EL (cell line): ENCODE measurements at places on chromosomes 13 and 19.

- DNase-seq, result peak; percentile 60
These were observed 146.6 kb downstream of the RGCC start for GRCh38 chr13:41603917-41604316.

DNA sequence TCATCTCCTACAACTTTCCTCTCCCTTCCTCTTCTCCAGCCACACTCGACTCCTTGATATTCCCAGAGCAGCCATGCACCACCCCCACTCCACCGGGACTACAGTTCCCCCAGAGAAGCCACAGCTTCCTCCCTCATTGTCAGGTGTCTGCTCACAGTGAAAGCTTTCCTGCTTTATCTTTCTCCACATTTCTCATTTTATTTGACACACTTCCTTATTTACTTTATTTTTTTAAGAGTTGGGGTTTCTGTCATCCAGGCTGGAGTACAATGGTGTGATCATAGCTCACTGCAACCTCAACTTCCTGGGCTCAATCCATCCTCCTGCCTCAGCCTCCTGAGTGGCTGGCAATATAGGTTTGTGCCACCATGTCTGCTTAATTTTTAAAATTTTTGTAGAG lies 464.6 kb downstream of the MYO16 start:
- DNase-seq, result no peak

- no peak for DNase-seq
These were observed 20.2 kb downstream of the ATP8A2 start for GRCh38 chr13:25391932-25392331.

GRCh38 chr13:40895227-40896184 lies 106.1 kb downstream of the SLC25A15 start:
- DNase-seq, result no peak

- peak; percentile 41 for DNase-seq
These were observed 93.9 kb downstream of the UBL3 start for GRCh38 chr13:29756506-29756905.

DNA sequence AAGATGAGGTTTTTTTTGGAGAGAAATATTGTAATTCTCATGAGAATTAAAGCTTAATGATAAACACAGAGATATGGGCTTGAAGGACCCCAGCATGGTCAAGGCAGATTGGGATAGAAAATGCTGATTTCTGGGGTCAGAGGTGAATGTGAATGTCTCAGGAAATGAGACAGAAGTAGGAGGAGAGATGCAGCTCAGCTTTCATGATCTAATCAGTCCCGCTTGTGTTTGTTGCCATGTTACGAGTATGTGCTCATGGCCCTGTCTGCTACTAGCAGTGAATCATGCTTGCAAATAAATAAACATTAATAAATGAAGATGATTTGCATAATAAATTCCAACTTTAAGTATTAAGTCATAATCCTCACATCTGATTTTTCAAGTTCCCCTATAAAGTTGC lies 23.0 kb upstream of the NDFIP2 start:
- DNase-seq, result peak; percentile 84

DNA sequence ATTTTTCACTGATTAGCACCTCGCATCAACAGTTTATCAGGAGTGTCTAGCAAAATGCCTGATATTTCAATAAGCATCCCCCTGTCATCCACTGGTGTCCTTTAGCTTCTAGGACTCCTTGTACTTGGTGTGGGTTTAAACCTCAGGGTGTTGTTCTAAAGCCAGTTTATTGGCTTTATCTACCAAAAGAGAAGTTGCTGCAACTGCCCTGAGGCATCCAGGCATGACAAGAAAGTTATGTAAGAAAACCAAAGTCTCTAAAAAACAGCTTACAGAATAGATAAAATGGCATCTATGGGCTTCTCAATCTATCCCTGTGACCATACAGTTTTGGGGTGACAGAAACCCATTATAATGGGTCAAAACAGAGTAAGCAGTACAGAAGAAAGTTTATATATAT lies 120.3 kb upstream of the ZNF91 start:
- no peak for DNase-seq

DNA sequence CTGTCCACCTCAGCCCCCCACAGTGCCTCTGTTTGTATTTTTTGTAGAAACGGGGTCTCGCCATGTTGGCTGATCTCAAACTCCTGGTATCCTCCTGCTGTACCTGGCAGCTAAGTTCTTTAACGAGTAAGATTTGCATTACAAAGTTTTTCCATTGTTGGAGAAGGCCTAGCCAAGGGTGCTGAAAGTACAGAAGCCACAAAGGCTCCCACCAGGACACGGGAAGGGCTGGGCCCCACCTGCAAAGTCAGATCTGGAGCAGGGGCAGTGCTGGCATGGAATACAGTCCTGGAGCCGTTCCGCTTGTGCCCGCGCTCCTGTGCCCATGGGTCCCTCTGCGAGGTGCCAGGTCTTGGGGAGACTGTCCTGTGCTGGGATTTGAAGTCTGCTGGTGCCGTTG lies 12.1 kb downstream of the FZR1 start:
- DNase-seq, result no peak

DNA sequence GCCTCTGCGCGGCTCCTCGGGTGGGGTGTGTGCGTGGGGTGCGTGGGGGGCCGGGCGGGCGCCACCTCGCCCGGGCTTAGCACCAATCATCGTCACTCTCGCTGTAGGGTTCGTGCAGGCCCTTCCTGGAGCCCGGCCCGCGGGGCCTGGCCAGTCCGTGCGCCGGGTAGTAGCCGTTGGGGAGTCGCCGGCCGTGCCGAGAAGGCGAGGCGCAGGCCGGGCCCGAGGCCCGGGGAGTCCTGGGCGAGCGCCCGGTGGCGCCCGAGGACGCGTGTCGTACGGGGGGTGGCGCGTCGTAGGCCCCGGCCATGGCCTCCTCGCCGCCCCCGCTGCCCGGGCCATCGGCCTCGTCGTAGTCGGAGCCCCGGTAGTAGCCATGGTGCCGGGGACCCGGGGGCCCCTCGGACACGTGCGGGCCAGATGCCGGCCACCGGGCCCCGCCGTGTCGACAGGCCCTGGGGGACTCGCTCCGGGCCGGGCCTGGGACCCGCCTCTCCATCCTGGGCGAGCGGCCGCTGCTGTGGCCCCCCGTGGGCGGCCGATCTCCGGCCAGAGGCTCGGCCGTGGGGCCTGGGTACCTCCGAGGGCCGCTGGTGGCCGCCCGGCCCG lies 57.1 kb downstream of the IER2 start:
- peak; percentile 29 for DNase-seq

DNA sequence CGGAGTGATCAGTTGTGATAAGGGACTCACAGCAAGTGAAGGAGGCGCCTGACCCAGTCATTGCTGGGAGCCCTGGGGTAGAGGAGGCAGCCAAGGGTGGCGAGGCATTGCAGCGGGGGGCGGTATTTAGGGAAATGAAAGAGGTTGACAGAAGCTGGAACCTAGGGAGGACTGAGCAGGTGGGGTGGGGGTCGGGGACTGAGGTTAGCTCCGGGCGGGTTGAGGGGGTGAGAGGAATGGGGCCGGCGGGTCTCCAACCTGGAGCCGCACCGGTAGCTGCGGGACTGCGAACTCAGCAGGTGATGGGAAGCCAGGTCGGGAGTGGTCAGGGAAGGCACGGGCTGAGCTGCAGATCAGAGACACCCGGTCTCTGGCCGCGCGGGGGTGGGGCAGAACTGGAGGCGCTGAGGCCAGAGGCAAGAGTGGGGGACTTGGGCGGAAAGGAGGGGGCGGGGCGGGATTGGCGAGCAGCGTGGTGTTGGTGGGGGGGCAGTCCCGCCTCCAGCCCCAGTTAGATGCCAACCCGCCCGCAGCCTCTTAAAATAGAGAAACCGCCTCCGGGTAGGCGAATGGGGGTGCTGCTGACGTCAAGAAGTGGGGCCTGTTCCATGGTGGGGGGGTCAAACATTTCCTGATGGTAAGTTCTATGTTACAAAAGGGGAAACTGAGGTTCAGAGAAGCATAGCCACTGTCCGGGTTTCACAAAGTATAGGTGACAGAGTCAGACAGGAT lies 1.5 kb downstream of the MAST3 start:
- DNase-seq, result no peak

DNA sequence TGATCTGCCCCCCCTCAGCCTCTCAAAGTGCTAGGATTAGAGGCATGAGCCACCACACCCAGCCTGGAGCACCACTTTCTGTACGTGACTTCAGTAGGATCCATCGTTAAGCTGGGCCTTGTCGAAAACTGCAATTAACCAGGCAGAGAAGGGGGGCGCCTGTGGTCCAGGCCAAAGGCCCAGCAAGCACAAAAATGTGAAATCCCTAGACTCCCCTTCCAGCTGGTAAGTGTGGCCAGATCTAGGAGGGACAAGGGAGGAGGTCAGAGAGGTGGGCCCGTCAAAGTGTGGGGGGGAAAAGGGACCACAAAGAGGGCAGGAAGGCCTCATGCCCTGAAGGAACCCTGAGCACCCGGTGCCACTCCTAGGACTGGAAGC lies 13.8 kb downstream of the DDX39A start:
- no peak for DNase-seq

GRCh38 chr13:50993371-50993770 lies 83.8 kb downstream of the RNASEH2B start:
- no peak for DNase-seq

DNA sequence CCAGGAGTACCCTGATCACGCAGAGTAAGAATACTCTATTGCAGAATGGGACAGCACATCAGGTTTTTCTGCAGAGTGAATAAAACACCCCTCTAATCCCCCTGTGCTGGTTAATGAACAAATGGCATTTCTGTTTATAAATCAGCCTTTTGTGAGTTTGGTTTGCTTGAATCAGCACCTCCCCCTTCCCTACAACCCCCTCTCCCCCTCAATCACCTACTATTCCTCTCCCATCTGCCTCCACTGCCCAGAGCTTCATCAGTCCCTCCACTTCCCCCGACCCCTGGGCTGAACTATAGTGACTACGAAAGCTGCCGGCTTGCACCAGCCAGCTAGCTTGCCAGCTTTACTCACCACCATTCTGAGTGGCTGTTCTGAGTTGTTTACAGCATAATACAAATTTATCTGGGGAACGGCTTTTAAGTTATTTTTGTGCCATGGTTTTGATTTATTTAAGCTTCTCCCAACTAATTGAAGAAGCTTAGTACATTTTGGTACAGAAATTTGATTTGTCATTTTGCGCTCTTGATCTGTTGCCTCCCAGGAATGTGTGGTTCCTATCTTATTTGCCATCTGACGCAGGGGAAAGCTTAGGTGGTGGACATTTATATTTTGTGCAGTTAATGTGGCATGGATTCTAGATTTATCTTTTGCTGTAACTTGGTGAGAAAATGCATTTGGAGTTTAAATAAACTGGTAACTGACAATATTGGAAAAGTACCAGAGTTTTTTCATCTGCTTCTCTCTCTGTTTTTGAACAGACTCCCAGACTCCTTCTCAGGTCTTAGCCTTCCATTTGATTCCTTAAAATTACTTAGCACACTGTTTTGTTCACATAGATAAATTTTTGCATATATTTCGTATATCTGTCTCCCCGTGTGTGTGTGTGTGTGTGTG lies 41.7 kb upstream of the WDFY2 start:
- no peak for DNase-seq

DNA sequence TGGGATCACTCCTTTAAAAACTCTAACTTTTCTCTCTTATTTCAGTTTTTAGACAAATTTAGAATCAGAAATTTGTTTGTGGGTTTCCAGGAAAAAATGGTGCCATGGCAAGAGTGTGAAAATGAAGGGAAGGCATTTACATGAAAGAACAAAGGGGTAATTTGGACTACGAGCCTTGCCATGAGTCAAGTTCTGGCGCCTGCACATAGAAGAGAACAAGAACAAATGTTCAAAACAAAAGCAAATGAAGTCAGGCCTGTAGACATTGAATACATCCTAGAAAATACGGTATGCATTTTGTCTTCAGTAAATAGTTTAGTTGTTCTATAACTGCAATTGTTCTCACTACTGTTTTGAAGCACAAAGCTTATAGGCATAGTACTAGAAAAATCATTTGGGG lies 1390.5 kb downstream of the EFNB2 start:
- no peak for DNase-seq

GRCh38 chr13:50991579-50992521 lies 82.3 kb downstream of the RNASEH2B start:
- DNase-seq, result no peak

DNA sequence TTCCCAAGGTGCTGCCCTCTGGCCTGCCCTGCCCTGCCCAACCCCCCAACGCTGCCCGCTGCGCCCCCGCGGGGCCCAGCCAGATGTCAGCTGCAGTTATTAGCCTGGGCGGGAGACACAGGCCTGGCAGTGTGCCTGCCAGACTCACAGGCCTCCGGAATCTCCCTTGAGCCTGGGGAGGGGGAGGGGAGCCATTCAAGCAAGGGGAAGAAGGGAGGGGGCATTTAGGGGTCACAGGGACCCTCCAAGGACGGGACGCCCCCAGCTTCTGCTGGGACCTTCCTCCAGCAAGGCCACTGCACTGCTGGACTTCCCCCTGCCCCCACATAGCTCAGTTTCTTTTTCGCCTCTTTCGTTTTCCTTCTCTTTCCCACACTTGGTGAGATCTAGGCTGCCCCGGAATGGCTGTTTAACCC lies 2.6 kb upstream of the JUNB start:
- DNase-seq, result peak; percentile 77

DNA sequence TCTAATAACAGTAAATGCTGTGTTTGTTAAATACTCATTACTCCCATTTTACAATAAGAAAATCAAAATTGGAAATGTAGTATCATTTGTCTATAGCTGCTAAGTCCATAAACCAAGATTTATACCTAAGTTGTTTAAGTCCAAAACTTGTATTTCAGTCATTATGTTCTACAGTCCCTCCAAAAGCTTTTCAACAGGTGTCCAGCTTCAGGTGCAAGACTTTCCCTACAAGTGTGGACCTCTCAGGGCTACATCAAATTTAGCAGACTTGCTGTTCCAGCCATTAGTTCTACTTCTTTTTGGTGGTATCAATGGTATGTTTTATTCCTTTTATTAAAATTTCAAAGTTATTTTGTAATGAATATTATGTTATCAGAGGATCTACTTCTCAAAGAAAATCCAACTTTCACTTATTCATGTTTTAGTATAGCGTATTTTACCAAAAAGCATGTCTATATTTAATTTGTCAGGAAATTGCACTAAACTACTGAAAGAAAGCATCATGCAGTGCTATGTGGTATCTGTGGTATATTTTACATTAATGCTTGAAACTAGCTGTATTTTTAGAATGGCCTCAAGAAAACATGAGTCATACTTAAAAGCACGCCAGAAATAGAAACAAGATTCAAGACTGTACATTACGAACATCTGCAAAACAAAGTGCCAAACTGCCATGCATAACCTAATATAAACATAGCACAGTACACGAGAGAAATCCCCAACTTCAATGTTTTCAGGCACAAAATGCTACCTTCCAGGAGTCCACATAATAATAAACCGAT lies 44.5 kb downstream of the VWA8 start:
- peak; percentile 85 for DNase-seq

DNA sequence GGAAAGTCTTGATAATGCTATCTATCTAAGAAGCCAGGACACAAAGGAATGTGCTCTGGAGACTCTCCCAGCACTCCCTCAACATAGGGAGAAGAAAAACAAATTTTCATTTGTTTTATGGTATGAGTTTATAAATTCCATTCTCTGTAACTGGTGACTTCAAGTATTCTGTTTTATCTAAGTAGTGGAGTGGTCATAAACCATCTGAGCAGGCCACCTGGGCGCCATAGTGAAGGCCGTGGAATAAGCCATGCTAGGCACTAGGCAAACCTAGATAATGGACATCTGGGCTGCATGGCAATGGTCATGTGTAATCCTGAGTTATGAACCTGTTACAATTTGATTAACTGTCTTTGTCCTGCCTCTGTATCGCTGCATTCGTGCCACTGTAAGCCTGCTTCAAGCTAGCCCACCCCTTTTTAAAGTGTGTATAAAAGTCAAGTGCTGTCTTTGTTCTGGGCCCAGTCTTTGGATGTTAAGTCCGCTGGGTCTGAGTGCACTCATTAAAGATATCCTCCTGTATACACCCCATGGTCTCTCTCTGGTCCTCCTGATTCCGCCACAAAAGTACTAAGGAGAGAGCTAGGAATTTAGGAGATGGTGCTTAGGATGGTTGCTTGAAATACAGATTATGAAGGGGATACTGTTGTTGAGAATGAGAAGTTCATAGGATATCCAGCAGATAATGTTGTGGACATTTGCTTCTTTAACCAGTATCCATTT lies 13.2 kb downstream of the GTF2F2 start:
- no peak for DNase-seq
